Omental fat pad (tissue), 4 donors: ENCODE measurements at places on chromosomes 2 and 18.
A peak's percentile ranks its signal among the peaks of the same experiment; 100 is the strongest.

- DNase-seq: no peak
Observed at GRCh38 chr2:221562226-221562625, 9.9 kb downstream of the EPHA4 start.

DNA sequence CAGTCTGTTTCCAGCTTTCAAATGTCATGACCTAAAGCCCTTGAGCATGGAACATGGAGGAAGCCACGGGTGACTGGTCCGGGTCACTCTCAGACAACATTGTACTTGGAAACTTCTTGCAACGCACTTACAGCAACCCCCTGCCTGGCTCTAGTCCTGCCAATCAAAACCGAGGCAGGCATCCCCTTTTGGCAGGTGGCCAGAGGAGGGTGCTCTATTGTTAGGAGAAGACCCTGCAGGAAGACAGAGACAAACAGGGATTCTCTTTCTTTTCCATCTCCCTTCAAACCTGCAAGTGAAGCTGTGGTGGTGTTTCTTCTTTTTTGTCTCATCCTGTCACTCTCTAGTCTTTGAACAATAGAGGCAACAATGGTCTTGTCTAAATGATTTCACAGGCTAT, 667.2 kb downstream of the ZEB2 start:
- no peak for DNase-seq

GRCh38 chr18:48445540-48445939, 36.4 kb upstream of the ZBTB7C start:
- DNase-seq: peak; percentile 57

DNA sequence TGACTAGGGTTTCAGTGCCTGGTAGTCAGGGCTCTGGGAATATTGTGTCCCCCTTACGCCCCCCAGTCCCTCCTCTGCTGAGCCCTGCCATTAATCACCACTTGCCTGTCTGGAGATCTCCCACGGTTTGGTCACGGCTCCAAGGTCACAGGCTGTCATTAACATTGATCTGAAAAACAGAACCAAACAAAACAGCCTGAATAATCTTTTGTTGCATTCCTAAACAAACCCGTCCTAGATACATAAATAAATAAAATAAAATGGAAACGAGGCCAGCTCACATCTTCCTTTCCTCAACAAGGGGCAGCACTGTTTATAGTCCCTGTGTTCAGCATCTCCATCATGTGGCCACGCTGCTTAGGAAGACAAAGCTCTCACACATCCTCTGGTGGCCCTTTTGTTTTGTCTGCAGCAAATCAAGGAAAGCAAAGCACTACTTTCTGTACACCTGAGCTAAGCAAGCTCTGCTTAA, 282.8 kb downstream of the AGPS start:
- no peak for DNase-seq

- DNase-seq: no peak
Observed at GRCh38 chr2:192236136-192236535, 41.4 kb upstream of the TMEFF2 start.

DNA sequence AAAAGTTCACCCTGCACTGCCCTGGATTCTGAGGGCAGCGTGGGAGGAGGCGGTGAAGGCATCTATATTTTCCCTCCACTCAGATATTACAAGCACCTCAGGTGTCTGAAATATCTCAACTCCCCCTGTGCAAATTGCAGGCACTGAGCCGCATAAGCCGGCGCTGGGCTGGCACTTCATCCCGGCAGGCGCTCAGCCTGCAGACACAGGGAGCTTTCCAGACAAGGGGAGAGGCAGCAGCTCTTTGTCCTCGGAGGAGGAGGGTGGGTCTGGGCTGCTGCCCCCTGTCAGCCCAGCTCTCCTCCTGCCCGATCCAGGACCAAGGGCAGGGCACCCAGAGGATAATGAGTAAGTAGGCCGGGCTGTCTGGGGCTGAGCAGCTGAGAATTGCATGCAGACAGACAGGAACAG, 189.3 kb upstream of the MYT1L start:
- no peak for DNase-seq

- DNase-seq: no peak
Observed at GRCh38 chr2:238174701-238175100, 15.9 kb downstream of the ERFE start.

- no peak for DNase-seq
Observed at GRCh38 chr2:119419065-119419464, 12.6 kb upstream of the TMEM37 start.

GRCh38 chr18:57730146-57730545, 73.0 kb downstream of the ATP8B1 start:
- DNase-seq: no peak

DNA sequence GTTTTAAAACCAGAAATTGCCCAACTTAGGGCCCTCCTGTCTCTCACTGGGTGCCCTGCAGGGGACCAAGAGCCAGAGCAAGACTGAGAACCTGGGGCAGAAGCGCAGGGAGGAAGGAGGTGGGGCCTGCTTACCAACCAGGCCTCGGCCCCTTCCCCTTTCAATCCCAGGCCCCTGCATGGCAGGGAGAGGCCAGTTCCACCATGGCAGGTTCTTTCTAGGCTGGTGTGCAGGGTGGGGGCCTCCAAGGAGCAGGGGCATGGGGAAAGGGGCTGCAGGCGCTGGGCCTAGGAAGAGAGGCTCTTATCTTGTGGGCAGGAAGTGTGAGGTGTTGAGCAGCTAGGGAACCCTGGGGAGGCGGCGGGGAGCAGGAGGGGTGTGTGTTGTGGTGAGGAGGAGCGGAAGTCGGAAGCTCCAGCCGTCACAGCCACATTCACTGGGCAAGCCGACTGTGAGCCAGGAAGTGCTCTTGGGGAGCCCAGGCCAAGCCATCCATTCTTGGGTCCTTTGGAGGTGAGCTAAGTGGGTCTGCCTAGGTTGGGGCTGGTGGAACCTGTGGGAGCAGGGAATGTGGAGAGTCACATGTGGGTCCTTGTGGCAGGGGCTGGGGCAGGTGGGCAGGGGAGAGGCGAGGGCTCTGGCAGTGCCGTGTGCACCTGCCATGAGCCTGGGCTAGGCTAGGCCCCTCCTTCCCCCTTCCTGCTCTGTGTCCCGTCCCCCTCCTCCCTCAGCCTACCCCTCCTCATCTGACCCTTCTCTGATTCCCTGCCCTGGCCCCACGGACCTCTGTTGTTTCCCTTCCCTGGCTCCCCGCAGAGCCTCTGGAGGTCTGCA, at the start of gene PSD4:
PSD4 (plus strand) TSS at position 430 of the 834 bp plus-strand sequence. CDS start 8,486 bp downstream, outside the sequence.
- DNase-seq: no peak

- DNase-seq: no peak
Observed at GRCh38 chr2:226611944-226612318, 187.7 kb downstream of the IRS1 start.

- no peak for DNase-seq
Observed at GRCh38 chr2:181876614-181877063, 14.9 kb upstream of the ITPRID2 start.

DNA sequence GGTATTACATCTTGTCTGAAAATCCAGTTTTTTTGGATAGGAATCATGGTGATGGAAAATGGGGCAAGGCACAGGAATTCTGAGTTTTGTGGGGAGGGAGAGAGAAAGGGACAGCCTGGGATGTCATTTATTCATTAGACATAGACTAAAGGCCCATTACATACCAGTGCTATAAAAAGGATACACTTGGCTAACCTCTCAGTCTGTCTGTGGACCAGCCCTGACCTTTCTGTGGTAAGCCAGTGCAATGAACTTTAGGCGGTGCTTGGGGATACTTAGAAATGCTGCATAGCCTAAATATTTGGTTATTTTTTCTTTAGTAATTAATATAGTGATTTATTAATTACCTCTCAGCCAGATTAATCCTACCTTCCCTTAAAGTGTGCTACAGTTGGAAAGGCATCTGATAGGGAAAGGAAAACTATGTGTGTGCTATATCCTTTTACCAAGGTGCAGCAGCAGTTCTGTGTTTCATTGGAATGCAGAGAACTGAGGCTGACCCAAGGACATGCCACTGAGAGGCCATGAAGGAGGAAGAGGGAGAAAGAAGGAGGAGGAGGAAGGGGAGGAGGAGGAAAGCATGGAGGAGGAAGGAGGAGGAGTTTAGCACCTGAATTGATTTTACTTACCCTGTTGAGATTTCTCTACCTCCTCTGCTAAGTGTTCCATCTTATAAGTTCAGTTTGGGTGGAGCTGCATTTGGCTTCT, 37.5 kb downstream of the KCNS3 start:
- DNase-seq: no peak

DNA sequence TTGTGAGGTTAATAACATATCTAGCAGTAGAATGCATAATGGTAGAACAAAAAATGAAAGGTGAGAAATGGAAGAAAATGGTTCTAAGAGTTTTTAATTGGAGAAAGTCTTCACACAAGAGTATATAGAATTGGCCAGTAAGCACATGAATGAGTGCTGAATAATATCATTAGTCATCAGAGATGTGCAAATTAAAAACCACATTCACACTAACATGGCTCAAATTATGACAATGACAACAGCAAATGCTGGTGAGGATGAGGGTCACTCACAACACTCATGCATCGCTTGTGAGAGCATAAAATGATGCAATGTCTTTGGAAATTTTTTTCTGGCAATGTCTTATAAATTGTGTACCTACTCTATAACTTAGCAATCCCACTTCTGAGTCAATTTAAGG, 1355.4 kb upstream of the ACVR2A start:
- DNase-seq: no peak

DNA sequence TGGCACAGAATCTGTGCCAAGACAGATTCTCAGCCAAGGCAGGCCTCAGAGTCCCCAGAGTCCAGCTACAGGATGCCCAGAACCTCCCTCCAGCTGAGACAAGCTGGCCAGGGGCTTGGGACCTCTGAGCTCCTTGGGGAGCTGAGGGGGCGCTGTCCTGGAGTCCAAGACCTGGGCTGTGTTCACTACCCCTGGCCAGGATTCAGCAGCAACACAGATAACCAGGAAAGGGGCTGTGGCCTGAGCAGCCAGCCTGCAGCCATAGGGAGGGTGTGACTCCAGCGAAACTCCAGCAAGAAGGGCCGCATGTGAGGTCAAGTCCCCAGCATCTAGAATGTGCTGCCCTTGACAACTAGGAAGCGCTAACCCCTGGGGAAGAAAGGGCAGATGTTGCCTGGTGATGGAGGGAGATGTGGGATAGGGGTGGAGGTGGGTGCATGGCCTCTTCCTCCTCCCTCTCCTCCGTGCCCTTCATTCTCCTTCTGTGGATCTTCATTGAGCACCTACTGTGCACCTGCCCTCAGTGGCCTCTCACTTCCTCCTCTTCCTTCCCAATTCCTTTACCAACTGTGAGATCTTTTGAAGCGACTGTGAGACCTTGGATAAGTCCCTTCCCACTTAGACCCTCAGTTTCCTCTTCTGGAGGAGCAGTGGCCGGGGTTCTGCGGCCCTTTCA, 7.7 kb upstream of the ARID5A start:
- no peak for DNase-seq

DNA sequence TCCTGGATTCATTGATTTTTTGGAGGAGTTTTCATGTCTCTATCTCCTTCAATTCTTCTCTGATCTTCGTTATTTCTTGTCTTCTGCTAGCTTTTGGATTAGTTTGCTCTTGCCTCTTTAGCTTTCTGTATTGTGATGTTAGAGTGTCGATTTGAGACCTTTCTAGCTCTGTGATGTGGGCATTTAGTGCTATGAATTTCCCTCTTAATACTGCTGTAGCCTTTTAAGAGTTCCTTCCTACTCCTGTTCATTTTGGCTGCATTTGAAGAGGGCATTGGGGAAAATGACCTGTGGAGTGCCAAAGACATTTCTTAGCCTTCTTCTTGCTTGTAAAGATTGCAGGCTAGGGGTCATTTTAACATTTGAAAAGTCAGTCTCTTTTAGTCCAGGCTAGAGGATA, 463.8 kb upstream of the GCFC2 start:
- no peak for DNase-seq

GRCh38 chr2:24512831-24513230, 21.8 kb downstream of the NCOA1 start:
- no peak for DNase-seq

- DNase-seq: no peak
Observed at GRCh38 chr2:203893840-203894239, 26.3 kb downstream of the CTLA4 start.

GRCh38 chr2:101111262-101111838, 39.8 kb downstream of the TBC1D8 start:
- no peak for DNase-seq

DNA sequence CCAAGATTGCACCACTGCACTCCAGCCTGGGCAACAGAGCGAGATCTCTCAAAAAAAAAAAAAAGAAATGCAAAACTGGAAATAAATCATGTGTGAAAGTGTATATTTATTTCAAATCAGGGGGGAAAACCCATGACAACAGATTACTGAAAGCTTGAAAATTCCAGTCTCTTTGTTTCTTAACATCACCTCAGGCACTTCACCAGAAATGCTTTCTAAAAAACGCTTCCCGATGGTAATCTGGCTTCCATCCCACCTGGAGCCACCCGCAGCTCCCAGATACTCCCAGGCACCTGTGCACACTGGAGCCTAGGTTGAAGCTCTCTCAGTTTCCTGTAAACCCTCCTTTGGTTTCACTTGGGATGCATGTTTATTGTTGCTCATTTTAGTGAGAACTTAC, 7.2 kb upstream of the ITGB6 start:
- DNase-seq: no peak

DNA sequence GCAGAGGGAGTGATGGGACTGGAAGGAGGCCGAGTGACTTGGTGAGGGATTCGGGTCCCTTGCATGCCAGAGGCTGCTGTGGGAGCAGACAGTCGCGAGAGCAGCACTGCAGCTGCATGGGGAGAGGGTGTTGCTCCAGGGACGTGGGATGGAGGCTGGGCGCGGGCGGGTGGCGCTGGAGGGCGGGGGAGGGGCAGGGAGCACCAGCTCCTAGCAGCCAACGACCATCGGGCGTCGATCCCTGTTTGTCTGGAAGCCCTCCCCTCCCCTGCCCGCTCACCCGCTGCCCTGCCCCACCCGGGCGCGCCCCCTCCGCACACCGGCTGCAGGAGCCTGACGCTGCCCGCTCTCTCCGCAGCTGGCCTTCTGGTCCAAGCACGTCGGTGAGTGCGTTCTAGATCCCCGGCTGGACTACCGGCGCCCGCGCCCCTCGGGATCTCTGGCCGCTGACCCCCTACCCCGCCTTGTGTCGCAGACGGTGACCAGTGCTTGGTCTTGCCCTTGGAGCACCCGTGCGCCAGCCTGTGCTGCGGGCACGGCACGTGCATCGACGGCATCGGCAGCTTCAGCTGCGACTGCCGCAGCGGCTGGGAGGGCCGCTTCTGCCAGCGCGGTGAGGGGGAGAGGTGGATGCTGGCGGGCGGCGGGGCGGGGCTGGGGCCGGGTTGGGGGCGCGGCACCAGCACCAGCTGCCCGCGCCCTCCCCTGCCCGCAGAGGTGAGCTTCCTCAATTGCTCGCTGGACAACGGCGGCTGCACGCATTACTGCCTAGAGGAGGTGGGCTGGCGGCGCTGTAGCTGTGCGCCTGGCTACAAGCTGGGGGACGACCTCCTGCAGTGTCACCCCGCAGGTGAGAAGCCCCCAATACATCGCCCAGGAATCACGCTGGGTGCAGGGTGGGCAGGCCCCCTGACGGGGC, 4.6 kb downstream of the PROC start:
- no peak for DNase-seq

DNA sequence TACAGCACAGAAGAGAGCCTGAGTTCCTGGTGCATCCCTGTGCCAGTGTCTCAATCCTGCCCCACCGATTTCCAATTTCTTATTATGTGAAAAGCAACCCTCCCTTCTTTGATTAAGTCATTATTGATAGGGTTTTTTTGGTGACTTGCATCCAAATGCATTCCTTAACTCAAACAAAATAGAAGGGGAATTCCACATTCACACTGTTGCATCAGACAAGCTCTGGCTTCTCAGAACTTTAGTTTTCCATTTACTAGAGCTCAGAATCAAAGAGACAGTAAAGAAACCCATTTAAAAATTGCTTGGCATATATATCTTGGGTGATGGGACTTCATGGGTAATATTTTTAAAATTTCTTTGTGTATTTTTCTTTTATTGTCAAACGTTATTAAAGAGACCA, 13.8 kb upstream of the TMEM200C start:
- no peak for DNase-seq
